SW 1271 (cell line): ENCODE measurements at places on chromosomes 6 and 20.

DNA sequence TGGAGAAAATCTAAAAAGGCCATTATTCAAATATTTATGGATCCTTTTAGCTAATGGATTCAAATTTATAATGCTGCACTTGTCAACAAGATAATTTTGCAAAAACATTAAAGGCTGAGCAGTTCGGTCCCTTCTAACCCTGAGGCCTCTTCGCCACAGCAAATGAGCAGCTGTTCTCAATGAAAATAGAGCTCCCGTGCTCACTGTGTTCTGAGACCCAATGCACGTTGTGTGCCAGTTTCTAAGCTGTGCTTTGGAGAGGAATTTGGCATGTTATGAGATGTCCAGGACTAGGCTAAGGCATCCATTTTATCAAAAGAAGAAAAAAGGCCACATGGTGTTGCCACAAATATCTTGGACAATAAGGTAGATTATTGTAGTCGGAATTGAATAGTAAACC is 220.1 kb upstream of the TSHZ2 start:
- DNase-seq: no peak

- DNase-seq: no peak
These were observed 202.3 kb downstream of the DLL1 start for GRCh38 chr6:170088582-170088955.

- DNase-seq: no peak
These were observed 717.8 kb upstream of the HS3ST5 start for GRCh38 chr6:115060581-115060980.

DNA sequence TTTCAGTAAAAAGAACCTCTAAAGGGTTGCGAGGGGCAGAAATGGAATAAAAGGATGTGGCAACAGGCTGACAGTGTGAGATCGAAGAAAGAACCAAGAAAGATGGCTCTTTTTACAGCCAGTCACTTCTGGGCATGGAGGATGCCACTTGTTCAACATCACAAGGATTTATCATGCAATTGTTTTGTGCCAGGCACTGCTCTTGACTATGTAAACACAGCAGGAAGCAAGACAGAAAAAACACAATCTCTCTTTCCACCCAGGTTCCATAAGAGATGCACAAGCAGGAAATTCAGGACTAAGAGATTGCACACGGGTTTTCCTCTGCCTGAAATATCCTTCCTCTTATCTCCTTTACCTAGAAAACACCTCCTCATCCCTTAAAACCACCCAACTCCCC is 38.0 kb downstream of the FOXA2 start:
- no peak for DNase-seq

DNA sequence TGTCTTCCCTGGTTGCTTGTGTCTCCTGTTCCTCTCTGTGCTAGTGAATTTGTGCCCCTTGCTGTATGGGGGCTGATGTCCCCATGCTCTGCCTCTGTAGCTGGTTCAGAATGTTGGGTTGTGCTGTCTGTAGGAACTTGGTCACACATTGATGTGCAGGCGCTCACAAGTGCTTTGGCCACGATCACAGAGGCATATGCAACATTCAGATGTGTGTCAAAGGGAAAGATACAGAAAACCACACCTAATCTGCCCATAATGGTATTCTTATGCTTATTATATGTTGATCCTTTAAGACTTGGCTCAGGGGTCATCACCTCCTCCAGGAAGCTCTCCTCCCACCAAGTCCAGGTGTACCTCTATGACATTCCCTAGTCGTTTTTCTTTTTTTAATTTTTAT is 17.1 kb upstream of the DHX35 start:
- DNase-seq: no peak

- DNase-seq: no peak
These were observed 32.5 kb downstream of the SLC22A2 start for GRCh38 chr6:160226118-160226591.

GRCh38 chr6:152398993-152399392 is 238.2 kb downstream of the SYNE1 start:
- no peak for DNase-seq

- no peak for DNase-seq
These were observed 110.6 kb downstream of the UBE3D start for GRCh38 chr6:82954937-82955577.

- no peak for DNase-seq
These were observed 2.6 kb downstream of the NSFL1C start for GRCh38 chr20:1463971-1464570.

DNA sequence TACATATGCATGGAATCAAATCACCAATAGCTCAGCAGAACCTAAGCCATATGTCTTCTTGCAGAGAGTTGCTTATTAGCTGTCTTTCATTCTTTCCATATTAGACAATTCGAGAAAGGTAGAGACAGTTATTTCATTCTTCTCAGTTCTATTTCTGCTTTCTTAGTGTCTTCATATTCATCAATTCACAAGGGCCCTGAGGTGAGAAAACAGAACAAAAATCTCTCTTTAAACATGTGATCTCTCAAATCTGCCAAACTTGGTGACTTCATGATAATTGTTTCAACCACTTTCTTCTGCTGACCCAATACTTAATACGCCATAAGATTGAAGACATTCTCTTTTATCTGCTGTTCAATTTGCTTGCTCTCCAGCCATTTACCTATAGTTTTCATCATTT is 229.7 kb upstream of the MARCKS start:
- DNase-seq: no peak
